Erythroblast (primary cell): ENCODE measurements at places on chromosomes 5 and 9.

GRCh38 chr5:142746532-142747433, 23.4 kb upstream of the ARHGAP26 start:
- DNase-seq = no peak

DNA sequence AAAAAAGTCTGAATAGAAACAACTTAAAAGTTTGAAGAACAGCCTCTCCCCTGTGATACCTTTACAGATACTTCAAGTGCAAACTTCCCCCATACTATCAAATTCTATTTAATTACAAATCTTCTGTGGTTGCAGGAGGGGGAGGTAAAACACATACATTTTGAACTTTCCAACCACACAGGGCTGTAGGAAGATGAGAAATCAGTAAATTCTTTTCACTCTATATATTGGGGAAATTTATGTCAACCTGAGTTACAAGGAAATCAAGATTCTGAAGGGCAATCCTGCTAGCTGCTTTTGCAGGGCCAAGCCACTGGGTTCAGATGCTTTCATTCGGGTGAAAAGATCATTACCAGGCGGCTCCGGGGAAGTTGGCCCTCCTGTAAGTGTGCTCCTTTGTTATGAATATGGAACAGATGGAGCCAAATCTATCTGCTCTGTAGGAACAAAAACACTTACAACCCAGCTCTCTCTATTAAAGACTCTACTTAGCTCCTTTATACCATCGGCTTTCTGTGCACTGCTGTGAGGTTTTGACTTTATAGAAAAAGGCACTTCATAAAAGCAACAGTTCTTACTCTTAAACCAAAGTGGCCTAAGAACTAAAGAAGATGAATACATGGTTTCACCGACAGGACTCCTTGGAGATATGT, 269.1 kb downstream of the EFNA5 start:
- no peak for DNase-seq

- DNase-seq = peak; percentile 51
These were observed 31.8 kb downstream of the MAP1B start for GRCh38 chr5:72138943-72139521.

DNA sequence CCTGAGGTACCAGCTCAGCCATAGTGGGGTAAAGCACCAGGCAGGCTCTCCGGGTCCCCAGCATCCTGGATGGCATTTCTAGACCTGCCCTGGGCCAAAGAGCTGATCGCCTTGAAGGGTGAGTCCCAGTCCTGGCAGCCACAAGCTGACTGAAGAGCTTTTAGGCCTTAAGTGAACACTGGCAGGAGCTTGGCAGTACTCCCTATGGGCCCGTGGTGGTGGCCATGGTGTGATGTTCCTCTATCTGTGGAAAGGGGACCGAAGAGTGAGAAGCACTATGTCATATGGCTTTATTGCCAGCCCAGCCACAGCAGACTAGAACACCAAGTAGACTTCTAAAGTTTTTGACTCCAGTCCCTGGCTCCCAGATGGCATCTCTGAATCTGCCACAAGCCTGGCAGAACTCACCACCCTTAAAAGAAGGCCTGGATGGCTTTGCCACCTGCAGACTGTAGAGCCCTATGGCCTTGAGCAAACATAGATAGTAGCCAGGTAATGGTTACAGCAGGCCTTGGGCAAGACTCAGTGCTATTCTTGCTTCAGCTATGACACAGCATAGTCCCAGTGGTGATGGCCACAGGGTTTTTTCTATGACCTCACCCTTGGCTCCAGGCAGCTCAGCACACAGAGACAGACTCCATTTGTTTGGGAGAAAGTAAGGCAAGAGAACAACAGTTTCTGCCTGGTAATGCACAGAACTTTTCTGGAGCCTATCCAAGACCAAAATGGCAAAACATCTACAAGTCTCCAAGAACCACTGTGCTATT, 801.5 kb upstream of the DMAC1 start:
- no peak for DNase-seq

- DNase-seq = no peak
These were observed 43.2 kb downstream of the MAT2B start for GRCh38 chr5:163548649-163549048.

GRCh38 chr5:32709750-32710549, 1.2 kb upstream of the NPR3 start:
- peak; percentile 73 for DNase-seq

- no peak for DNase-seq
These were observed 53.0 kb downstream of the ERGIC1 start for GRCh38 chr5:172886974-172887501.

DNA sequence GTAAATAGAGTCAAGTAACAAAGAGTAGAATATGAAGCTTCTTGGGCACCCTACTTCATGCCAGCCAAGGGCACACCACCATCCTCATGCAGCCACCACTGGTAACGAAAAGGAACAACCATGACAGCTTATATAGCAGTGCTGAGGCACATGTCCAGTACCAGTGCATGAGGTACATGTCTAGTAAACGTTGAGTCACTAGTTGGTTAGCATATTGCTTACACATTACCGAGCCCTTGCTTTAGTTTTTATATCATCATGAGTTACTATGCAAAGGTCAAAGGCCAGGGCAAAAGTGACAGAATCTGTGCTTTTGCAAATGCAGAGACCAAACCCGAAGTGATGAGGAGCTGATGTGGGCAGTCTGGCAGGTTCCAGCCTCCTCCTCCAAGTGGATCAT, 147.1 kb upstream of the MAP1B start:
- DNase-seq = no peak

GRCh38 chr5:56479696-56480077, 246.6 kb upstream of the ANKRD55 start:
- DNase-seq = peak; percentile 24

- DNase-seq = no peak
These were observed 74.9 kb upstream of the HTR4 start for GRCh38 chr5:148729182-148729581.

DNA sequence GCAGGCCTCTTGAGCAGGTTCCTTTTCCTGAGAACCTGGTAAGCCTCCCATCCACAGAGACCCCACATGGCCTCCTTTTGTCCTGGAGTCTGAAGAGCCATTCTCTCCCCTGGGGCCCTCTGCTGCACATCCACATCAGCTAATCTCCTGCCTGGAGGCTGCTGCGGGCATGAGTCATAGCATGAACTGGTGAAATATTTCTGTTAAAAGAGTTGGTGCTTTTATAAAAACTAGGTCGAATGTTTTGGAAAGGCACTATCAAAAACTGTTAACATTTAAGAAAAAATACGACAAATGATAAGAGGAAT, 399.4 kb downstream of the CTNND2 start:
- no peak for DNase-seq

DNA sequence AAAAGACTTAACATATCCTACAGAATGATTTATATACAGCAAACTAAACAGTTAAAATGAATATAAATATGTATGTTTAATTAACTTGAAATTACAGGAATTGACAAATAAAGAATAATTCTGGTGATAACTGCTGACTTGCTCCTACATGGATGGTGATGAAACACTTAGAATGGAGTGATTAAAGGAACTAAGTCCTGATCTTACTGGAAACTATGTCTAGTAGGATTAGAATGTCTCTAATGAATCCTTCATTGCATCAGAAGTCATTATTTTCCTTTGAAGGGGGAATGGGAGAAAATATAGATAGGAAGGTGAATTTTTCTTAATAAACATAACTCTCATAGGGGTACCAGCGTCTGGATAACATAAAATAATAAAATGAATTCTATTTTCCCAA, 77.1 kb downstream of the CAMK4 start:
- DNase-seq = no peak

- no peak for DNase-seq
These were observed 83.6 kb downstream of the SNX24 start for GRCh38 chr5:122929001-122929400.

DNA sequence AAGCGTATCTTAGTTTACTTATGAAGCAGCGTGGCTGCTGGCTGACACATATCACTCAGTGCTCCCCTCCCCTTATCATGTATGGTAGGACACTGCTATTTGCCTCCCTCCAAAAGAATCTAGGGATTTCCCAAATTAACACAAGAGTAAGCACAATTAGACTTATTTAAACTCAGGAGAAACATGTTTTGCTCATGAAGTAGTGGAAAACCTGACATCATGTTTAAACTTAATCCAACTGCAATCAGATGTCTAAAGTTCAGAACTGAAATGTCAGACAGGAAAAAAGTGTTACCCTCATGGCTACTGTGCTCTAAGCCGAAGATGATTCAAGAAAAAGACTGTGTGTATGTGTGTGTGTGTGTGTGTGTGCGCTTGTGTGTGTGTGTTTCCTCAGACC, 324.1 kb upstream of the TNC start:
- no peak for DNase-seq

GRCh38 chr5:65209341-65209740, 272.4 kb downstream of the ADAMTS6 start:
- DNase-seq = no peak

DNA sequence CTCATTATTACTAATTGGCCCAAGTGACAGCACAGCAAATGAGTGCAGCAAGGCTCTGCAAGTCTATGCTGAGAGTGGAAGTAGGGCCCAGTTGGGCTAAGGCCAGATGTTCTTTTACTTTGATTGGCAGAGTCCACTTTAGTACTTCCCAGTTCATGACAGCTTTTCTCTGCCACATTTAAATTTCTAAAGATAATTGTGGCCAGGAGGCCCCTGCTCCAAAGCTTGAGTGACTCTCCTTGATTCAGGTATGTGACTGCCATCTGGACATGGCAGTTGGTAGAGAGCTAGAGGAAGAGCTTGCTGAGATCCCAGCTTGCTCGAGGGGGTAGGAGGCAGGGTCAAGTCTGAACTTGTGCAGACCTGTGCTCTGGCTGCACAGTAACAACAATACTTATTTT, 154.1 kb downstream of the CARTPT start:
- no peak for DNase-seq

DNA sequence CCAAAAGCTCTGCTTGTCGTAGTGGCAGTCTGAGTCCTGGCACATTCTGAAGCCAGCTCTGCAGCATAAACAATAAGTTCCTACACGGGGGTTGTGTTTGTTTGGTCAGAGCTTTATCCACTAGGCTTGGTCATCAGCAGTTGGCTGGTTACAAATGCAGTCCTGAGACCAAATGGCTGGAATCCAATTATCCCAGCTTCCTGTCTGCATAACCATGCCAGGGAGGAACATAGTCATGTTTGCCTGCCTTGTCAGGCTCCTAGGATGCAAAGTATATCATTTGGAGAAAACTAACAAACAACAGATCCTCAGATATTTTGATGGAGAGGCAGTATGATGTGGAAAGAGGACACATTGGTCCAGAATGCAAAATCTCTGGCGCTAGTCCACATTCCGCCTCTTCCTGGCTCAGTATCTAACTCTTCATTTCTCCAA, 85.8 kb downstream of the FBXO38 start:
- DNase-seq = no peak

DNA sequence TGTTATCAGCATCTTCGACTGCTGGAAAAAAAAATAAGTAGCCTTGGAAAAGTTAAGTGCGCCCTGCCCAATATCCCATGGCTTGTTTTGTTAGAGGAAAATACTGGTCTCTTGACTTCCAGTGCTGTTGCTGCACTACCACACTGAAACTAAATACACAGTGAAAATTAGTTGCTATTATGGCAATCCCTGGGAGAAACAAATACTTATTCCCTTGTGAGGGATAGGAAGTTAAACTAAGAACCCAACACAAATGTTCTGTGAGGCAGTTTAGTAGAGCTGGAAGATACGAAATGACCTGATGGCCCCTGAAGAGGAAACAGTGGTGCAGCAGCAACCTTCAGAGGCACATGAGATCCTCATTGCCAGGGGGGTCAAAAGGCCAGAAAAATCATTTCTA, 164.0 kb downstream of the ARL15 start:
- no peak for DNase-seq

DNA sequence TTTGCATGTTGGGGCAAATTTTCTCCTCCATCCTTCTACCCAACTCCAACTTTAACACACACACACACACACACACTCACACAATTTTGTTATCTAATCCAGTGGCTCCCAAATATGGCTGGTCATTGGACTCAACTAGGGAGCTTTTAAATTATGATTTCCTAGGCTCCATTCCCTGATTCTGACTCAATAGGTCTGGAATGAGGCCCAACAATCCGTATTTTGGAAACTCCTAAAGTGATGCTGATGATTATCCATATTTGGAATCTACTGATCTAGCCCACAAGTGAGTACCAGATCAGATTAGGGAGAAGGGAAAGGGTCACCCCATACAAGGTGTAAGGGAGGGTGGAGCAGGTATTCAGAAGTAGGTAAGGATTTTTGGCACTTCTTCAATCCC, 309.7 kb downstream of the TLE1 start:
- no peak for DNase-seq

DNA sequence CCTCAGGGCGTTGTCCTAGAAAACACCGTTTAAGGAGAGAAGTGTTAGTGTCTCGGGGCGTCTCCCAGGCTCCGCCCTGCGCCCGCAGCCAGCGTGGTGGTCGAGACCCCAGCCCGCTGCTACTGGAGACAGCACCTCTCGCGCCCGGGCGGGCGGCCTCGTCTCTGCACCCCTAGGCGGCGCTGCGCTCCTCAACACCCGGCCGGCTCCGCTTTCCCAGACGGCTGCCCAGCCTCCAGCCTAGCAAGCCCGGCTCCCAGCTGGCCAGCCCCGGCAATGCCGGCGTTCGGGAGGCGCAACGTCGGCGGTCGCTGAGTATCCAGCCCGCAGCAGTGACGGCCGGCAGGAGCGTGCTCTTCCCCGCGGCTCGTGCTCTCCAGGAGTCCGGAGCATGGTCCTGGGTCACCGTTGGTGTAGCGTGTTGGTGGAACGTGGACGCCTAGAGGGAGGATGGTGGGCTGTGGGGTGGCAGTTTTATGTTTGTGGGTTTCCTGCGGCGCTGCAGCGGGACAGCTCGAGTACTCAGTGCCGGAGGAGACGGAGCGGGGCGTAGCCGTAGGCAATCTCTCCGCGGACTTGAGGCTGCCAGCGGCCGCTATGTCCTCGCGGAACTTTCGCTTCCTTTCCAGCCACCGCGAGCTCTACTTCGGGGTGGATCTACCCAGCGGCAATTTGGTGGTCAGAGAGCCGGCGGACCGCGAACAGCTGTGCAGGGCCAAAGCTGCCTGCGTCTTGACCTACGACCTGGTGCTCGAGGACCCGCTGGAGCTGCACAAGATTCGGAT, 536 bp downstream of the PCDHAC1 start:
- DNase-seq = peak; percentile 5

DNA sequence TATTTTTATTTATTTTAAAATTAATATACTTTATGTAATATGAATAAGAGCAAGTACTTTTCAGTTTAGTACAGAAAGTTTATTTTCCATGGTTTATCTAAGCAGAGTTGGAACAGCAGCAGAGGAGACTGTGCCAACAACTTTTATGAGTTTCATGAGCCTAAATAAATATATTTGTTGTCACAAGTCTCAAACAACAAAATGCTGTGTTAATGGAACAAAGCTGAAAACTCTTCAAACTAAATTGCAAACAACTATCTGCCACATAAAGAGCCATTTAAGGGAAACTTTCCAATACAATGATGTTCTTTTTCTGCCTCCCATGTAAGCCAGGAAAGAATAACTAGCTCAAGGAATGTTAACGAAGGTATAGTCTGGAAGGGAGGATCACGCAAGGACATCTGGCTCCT, 96.1 kb downstream of the FBN2 start:
- DNase-seq = no peak

- no peak for DNase-seq
These were observed 71.9 kb downstream of the TSPAN17 start for GRCh38 chr5:176719113-176719739.

GRCh38 chr5:37039824-37040223, 163.3 kb downstream of the NIPBL start:
- DNase-seq = no peak
